ENCODE measurements at places on chromosomes 1 and 21.
A peak's percentile ranks its signal among the peaks of the same experiment; 100 is the strongest.

GRCh38 chr1:54121482-54122134 lies 31.2 kb downstream of the CDCP2 start:
- peak; percentile 78 for DNase-seq

- peak; percentile 9 for DNase-seq
These were observed 117.2 kb upstream of the KCNJ15 start for GRCh38 chr21:38139380-38140168.

DNA sequence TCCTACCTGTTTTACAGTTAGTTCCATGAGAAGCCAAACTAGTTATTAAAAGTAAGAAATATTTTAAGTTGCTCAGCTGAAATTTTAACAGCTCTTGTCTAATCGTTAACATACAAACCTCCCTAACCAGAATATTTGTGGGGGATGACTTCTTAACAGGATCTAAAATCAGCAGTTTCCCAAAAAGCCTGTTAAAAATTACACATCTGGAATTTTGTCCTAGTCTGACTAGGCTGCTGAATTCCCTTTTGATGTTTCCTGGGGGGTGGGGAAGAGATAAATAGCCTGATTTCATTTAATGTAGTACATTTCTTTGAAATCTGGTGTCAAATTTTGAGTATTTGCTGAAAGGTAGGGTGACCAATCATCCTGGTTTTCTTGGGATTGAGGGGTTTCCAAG lies 78.8 kb upstream of the ARHGAP29 start:
- no peak for DNase-seq

DNA sequence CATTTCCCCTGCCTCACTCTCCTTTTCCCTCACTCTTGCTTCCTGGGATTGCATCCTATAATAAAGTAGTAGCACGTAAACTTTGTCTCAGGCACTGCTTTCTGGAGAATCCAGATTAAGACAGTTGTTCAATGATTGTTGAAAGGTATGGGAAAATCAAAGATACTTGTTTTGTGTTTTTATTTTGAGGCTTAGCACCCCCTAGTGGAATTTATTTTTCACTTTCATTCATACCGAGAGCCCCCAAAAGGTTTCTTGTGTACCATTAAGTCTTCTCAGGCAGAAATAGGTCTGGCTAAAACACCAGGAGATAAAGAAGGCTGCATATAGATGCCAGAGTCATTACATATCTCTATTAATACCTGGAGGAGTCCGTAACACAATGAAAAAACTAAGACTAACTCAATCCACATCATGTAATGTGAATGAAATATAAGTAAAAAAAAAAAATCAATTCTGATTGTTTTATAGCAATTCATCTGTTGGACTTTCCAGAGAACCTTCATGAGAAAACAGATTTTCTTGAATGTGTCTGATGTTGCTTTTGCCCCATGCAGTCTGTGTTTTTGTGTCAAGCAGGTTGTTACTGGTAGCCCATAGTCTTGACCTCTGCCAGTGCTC lies 103.5 kb downstream of the RPE65 start:
- DNase-seq = peak; percentile 7

DNA sequence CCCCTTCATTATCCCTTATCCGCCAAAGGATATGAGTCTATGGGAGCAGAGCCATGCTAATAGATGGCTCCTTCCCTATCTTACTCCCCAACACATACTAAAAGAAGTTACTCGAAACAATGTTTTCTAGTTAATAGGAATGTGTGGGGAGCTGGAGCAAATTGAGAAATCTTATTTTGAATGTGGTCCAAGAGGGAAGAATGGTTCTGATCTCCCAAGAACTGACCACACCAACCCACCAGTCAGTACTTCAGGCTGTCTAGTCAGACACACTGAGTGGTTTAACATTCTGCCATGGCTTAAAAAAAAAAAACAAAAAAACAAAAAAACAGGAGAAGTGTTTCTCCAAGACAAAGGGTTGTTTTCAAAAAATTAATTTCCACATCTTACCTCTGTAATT lies 31.5 kb upstream of the DNASE2B start:
- DNase-seq = no peak

DNA sequence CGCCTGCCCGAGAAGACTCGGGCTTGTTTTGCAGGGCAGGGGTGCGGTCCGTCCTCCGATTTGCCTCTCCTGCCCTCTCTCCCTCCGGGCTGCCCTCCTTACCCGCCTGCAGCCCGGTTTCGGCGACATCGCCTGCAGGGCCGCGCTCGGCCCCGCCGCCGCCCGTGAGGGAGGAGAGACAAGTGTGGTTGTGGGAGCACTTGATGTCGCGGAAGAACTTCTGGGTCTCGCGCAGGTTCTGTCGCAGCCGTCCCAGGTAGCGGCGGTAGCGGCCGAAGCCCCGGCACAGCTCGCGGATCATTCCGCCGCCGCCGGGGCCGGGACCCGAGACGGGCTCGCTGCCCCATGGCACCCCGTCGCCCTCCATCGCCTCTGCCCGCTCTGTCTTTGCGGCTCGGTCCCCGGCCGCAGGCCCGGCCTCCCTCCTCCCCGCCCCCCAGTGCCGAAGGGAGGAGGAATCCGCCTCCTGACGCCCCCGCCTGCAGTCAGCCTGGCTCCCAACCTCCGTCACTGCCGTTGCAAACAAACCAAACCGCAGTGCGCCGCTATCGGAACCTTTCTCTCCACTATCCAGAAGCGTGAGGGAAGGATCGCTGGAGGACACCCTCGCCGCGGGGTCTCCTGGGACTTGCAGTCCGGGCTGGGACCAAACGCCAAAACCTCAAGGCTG lies at the start of gene DSTYK:
Gene DSTYK (minus strand): TSS at position 534 of the 670 bp plus-strand sequence. CDS start 167 bp downstream, at position 367.
- peak; percentile 90 for DNase-seq

DNA sequence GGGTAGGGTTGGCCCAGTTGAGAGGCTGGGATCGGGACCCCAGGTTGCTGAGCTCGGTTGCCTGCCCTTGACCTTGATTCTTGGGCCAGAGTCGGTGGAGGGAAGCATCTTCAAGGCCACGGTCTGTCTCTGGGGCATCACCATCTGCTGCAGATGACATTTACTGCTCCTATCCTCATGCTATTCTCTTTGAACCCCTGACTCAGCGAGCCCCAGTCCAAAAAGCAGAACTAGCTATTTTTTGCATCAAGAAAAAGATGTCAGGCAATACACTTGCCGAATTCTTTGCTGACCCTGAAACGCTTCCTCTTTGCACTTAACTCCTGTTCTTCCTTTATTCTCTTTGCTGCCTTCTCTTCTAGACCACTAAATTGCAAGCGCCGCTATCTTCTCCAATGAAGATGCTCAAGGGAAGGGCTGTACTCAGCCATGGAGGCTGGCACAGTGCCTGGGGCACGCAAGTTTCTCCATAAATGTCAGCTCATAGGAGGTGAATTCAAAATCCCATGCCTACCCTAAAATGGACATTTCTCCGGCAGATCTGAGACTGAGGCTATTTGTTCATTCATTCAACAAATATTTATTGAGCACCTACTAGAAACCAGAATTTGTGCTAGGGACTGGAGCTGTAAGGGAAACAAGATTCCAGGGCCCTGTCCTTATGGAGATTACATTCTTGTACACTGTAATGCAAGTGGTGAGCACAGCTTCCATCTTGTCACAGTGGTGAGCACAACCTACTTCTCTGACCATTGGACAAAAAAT lies 20.5 kb upstream of the CAPZB start:
- no peak for DNase-seq

GRCh38 chr1:11929849-11930248 lies 3.6 kb upstream of the KIAA2013 start:
- peak; percentile 56 for DNase-seq
